ENCODE measurements at places on chromosomes 1 and 21. TPM values are rescaled to one million over a fixed set of nuclear protein-coding genes. Genes with fewer than 3 reads are reported as not detected.

THEM5 gene
- total RNA-seq = not detected

UBE2G2 gene
- 73.3 TPM for total RNA-seq

RAB25 gene
- 3.6 TPM for total RNA-seq

SELP gene
- total RNA-seq = 9.5 TPM

TMEM200B gene
- total RNA-seq = 8.6 TPM

SMPDL3B gene
- total RNA-seq = 3.0 TPM

KCNT2 gene
- 18.0 TPM for total RNA-seq

STRIP1 gene
- 86.5 TPM for total RNA-seq

TBX15 gene
- 18.6 TPM for total RNA-seq

PPIAL4G gene
- not detected for total RNA-seq

PCBP3 gene
- 72.0 TPM for total RNA-seq

FALEC gene
- not detected for total RNA-seq

PRR9 gene
- not detected for total RNA-seq

FAM72B gene
- 3.7 TPM for total RNA-seq

L1TD1 gene
- total RNA-seq = 1.1 TPM

Data from camera-type eye (tissue), 1 donor.